ENCODE measurements at places on chromosomes 12 and 14.

DNA sequence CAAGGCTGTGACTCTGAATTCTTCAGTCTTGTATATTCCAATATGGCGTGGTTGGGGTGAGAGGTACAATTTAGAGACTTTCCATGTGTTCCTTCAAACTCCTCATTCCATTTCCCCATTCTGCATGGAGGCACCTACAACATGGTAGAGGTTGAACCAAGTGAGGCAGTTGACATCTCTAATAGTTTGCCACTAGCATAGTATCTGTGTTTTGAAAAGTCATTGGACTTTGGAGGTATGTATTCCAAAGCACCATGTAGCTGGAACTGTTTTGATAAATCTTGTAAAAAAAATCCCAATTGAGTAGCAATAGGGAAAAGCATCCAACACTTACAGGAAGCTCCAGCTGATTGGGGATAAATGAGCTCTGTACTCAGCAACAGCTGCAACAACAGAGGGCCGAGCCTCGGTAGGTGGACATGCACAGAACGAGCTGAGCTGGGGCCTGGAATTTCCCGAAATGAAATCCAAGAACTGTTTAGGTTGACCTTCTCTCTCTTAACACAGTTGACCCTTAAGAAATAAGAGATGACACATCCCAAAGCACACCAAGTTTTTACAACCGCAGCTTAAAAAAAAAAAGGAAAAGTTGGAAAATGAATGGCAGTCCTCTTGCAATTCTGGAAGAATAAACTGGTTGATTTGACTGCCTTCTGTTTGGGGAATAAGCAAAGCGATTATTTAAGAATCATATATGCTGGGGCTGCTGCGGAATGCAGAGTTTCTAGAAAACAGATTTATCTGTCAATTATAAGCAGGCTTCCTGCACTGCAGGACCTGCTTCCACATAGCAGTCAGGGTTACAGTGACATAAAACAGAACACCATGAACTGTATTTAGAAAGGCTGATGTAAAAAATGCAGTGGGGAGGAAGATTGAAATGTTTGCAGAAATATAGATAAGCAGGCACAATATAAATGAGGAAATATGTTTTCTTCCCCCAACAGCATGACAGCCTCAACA, 194.6 kb upstream of the KRR1 start:
- DNase-seq: no peak

DNA sequence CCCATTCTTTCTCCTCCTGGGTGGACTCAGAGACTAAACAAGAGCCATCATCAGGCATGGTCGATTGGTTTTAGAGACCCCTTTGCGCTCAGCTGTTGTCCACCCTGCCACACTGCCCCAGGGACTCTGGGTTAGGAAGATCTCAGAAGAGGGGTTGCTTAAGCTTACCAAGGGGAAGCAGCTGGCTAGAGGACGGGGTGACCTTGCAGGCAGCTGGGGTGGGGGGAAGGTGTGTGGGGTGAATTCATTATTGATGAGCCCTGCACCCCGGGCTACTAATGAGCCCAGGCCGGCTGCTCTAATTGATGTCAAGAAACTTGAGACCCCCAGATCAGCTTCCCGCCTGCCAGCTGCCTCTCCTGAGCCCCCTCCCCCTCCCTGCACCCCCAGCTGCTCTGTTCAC, 8.7 kb upstream of the ZNF385A start:
- no peak for DNase-seq

- no peak for DNase-seq
Measured at GRCh38 chr12:99911967-99912366, 72.8 kb downstream of the ANKS1B start.

GRCh38 chr12:47825173-47825639, 5.5 kb upstream of the HDAC7 start:
- DNase-seq: no peak

GRCh38 chr14:71582705-71583104, 349.5 kb upstream of the RGS6 start:
- DNase-seq: no peak

GRCh38 chr14:104264495-104265265, 126.3 kb downstream of the KIF26A start:
- no peak for DNase-seq

GRCh38 chr14:61106271-61106958, 125.4 kb downstream of the SLC38A6 start:
- DNase-seq: no peak

DNA sequence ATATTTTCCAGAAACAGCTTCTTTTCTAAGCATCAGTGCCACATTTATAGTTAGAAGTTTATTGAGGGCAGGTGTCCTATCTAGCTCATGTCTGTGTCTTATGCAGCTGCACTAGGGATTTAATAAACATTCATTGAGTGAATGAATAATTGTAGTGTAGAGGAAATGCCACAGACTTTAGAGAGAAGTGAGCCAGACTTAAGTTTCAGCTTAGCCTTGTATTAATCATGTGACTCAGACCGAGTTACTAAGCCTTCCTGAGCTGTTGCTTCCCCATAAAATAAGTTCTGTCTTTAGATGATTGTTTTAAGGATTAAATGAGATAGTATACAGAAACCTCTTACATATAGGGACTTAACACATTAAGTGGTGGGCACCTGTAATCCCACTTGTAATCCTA, 236.1 kb upstream of the DDHD1 start:
- no peak for DNase-seq

DNA sequence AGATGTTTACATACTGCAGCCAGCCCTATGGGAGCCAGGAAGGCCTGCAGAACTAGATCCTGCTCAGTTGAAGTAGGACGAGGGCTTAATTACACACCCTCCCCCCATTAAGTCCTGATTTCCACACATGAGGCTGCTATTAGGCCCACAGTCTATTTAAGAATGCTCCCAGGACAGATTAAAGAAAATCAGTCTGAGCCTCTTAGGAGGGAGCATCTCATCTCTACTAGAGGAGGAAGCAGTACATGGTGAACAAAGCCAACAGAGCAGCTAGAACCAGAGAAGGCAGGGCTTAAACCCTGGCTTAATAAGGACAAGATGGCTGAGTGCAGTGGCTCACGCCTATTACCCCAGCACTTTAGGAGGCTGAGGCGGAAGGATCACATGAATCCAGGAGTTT, 55.8 kb upstream of the ARHGAP5 start:
- DNase-seq: no peak

- no peak for DNase-seq
Measured at GRCh38 chr12:112963227-112963861, 15.0 kb upstream of the OAS2 start.

DNA sequence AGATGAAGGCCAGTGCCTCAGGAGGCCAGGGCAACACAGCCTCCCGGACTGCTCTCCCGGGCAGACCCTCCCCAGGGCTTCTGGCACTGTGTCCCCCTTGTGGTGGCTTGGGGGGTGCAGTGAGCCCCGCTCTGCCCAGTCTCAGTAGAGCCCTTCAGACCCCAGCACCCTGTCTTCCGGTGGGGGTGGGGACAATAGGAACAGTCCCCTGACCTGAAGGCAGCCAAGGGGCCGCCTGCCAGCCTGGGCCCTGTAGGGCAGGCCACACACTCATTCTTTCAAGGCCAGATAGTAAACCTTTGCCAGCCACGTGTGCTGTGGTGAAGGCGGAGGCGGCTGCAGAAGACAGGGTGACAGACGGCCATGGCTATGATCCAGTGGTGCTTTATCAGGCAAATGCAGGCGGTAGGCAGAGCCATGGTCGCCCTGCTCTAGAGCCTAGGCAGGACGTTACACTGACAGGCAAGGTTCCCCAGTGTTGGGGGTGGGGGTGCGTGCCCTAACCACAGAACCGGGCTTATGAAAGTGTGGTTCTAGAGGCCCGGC, 15.0 kb downstream of the ZFYVE21 start:
- no peak for DNase-seq

DNA sequence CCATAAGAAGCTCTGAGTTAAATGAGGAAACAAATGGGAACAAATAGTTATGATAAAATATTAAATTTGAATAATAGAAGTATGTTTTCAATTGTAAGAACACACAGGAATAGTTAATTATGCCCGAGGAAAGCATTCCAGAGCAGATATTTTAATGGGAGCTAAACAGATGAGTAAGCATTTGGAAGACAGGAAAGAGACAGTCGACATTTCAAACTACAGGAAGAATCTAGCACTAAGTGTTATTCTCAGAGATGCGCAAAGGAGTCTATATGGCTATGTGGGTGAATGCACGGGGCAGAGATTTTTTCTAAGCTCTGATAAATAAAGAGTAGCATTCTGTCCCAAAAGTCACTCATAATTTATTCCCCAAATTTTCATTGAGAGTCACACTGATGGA, 64.5 kb upstream of the SSTR1 start:
- DNase-seq: no peak

GRCh38 chr14:40354754-40355153, 922.5 kb upstream of the FBXO33 start:
- no peak for DNase-seq

DNA sequence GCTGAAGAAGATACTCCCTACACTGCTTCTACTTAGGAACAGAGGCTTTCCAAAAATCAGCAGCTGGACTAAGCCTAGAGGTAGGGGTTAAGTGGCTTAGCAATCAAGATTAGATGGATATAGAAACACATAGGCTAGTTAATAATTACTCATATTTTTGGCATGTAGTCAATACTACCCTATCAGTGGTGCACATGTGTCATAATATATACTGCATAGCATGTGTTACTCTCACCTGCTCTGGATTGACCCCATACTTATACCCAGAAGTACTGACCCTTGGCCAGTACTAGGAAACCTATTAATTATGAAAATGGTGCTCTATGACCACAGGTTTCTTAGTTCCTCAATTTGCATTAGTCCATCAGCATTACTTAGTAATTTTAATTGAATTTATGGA, 528.4 kb upstream of the LMO3 start:
- no peak for DNase-seq

Measured in activated CD8-positive, alpha-beta memory T cell treated with anti-CD3 and anti-CD28 coated beads for 1 hour (primary cell).